ENCODE measurements at places on chromosomes 12 and 14.

DNA sequence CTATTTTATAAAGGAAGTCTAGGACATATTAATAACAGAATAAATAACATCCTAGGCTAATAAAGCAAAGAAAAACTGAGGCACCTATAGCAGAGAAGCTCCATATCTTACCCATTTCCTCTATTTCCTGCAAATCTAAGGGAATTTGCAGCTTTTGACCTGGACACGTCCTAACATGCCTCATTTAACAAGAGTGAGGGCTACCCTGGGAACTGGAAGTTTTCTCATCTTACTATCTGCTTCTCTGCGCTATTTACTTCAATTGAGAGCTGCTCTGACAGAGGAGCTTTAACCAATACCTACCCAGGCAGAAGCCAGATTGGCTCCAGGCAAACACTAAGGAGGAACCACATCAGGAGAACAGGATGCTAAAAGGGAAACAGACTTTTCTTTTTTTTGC is 5.7 kb downstream of the YBX3 start:
- DNase-seq = no peak

DNA sequence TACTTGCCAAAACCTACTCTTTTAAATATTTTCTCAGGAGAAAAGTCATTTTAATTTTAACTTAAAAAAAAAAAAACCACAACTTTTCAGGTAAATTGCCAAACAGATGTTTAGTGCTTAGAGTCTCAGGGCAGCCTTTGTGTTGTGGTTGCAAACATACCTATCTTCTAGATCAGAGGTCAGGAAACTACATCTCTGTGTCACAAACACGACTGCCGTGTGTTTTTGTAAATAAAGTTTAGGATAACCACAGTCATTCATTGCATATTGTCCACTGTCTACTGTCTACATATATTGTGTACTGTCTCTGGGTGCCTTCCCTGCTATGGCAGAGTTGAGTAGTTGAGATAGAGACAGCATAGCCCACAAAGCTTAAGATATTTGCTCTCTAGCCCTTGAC is 48.9 kb downstream of the DYRK2 start:
- no peak for DNase-seq

DNA sequence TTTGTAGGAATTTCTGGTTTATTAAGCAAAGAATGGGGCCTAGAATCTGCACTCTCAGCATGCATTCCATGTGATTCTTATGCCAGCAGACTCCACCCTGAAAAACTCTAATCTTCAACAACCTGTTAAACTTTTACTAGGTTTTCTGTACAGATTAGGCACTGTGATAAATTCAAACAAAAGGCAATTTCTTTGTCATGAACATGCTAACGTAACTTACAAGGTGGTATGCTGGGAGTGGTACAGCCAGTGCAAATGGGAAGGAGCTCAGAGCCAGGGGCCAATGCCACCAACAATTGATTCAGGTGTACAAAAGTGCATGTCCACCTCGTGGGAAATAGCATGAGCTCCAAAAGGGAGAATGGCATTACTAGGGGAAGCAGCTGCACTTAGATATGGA is 83.0 kb downstream of the PPFIBP1 start:
- no peak for DNase-seq

GRCh38 chr12:124525927-124526692 is 41.3 kb downstream of the NCOR2 start:
- no peak for DNase-seq

DNA sequence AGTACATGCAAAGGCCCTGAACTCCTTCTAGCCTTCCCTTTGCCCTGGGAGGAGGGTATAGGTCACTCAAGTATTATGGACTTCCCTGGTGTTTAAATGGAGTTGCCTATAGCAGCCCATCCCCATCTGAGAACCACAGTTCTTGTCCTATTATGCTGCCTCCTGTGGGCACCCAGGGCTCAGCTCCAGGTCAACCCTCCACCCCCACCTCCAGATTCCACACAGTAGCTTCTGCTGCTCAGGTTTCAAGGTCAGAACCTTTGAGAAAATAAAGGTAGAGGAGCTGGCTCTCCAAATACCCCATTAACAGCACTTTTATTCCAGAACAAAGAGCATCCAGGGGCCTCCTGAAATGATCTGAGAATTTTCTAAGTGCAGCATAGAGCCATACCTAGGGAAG is 57.4 kb downstream of the ACTN1 start:
- no peak for DNase-seq

- DNase-seq = no peak
Measured at GRCh38 chr12:43044241-43044640, 454.7 kb upstream of the PRICKLE1 start.

DNA sequence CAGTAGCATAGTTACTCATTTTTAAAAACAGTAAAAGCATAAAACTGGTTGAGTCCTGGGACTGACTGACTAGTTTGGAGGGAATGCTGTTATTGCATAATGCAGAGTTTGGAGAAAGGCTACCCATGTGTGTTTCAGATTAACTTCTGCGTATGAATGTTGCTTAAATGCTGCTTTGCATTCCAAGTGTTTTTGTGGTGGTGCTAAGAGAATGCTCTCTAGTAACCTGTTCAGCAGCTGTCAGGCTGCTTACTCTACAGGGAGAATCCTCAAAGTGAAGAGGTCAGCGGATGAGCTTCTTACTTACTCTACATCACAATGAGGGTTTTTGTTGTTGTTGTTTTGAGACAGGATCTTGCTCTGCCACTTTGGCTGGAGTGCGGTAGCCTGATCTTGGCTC is 4.3 kb downstream of the DLST start:
- no peak for DNase-seq

GRCh38 chr12:12476857-12477531 is 85.7 kb downstream of the DUSP16 start:
- no peak for DNase-seq

DNA sequence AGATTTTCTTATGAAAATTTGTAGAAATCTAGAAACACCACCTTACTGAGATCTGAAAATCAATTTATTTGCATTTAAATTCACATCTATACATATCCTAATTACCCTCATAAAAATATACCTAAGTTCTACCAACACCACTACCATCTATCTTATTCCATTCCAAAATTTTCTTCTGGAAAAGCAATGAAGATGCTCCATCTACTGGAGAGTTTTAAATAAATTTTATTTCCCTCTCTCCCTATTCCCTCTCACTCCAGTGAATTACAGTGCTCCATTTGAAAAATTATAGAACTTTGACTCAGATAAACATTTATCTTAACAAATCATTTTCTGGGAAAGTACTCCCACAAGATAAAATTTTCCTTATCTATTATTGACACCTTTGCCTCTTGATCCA is 2.3 kb upstream of the C14orf39 start:
- no peak for DNase-seq

GRCh38 chr14:24701062-24701461 is 67.1 kb upstream of the GZMB start:
- no peak for DNase-seq

GRCh38 chr14:94752591-94753436 is 17.1 kb downstream of the GSC start:
- DNase-seq = no peak

- no peak for DNase-seq
Measured at GRCh38 chr12:129520739-129521138, 383.1 kb downstream of the TMEM132D start.

- DNase-seq = no peak
Measured at GRCh38 chr12:107339932-107340331, 246.6 kb upstream of the CRY1 start.

All from T1000 (cell line).